ENCODE measurements at places on chromosomes 2 and 18.

DNA sequence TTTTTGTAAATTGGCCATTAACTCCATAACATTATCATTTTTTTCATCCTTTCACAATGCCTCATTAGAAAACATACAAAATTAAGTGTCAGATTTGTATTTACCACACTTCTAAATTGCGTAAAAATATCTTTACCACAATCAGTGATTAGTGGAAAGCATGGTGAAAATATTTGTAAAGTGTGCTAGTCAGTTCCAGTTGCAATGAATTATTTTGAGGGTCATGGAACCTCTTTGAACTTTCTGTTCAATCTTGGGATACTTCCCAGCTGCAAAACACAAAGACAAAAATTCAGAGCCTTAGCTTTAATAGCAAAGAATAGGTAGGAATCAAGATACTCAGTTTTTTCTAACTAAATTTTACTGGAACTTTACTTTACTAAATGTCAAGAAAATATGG, 4.0 kb upstream of the COL3A1 start:
- DNase-seq, result no peak

- DNase-seq, result no peak
These were observed 445.6 kb downstream of the RND3 start for GRCh38 chr2:150041722-150042425.

DNA sequence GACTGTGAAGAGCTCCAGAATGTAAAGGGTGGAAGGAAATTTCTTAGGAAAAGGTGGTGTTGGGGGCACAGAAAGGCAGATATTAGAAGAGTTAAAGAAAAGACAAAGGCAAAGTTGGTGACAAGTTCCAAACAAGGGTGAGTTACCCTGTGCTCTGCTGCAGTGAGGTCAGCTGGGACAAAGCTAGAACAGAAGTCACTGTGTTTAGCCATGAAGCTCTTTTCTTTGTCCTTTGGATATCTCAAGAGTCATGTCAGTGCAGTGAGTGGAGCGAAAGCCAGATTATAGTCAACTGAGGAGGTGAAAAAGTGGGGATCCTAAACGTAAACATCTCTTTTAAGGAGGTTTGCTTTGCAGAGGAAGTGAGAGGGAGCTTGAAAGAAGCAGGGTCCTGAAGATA, 187.8 kb upstream of the ALPP start:
- DNase-seq, result no peak

GRCh38 chr2:36290306-36290856, 65.2 kb upstream of the CRIM1 start:
- DNase-seq, result no peak

All from NCI-H1436 (cell line).